ENCODE measurements at places on chromosomes 7 and 10. TPM values are rescaled to one million over a fixed set of nuclear protein-coding genes. Genes with fewer than 3 reads are reported as not detected.

IFIT1B gene
- not detected for polyA plus RNA-seq

CEP55 gene
- 3.1 TPM for polyA plus RNA-seq

TMEM273 gene
- polyA plus RNA-seq = 9.3 TPM

PRSS37 gene
- polyA plus RNA-seq = not detected

STEAP1B gene
- polyA plus RNA-seq = not detected

HECW1 gene
- polyA plus RNA-seq = not detected

SYT15B gene
- polyA plus RNA-seq = 0.20 TPM

TMEM270 gene
- not detected for polyA plus RNA-seq

WIPF3 gene
- polyA plus RNA-seq = 5.9 TPM

CDH23 gene
- polyA plus RNA-seq = 0.31 TPM

WNT16 gene
- not detected for polyA plus RNA-seq
